Kasumi-1 (cell line): ENCODE measurements at places on chromosomes 12 and 14.

GRCh38 chr12:116434155-116435011 is 124.8 kb upstream of the MAP1LC3B2 start:
- peak; percentile 38 for DNase-seq

DNA sequence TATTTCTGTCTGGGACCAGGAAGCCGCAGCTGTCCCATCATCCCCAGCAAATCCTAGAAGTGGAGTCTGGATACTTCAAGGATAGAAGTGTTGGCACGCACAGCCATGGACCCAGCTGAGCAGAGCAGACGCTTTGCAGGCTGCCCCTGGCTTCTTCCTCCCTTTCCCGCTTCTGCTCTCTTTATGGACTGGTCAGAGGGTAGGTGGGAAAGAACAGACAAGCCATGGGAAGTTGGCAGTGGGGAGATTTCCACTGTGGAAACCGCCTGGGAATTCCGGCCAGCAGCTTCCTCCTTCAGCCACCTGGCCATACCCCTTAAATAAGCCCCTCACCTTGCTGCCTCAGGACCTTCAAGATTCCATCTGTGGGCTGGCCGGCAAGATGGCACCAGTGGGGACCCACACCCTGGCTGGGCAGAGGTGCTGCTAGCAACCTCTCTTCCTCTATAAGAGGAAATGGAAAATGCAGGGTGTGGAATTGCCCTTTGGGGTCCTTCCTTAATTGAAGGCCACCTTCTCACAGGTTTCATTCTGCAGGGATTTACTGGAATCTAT is 20.6 kb downstream of the OTUB2 start:
- no peak for DNase-seq

DNA sequence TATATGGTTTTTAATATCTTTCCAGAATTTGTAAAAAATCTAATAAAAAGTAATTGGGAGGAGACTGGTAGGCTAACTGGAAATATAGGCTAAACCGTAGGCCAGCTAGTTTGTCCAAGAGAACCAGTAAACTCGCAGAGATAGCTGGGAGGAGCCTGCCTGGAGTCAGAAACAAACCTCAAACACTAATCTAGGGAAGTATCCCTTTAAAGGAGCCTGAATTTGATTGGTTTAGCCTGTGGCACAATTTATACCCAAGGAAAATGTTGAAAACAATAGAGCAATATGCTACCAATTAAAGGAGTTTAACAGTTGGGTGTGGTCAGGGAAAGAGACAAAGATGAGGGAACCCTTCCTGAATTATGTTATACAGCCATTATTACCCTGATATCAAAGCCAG is 109.6 kb downstream of the EML5 start:
- DNase-seq: no peak

GRCh38 chr12:6914246-6914946 is at the start of gene ENO2:
TSS of gene ENO2 (plus strand) at chr12:6914580. CDS start at chr12:6915833, 1,253 bp downstream.
- DNase-seq: peak; percentile 8

DNA sequence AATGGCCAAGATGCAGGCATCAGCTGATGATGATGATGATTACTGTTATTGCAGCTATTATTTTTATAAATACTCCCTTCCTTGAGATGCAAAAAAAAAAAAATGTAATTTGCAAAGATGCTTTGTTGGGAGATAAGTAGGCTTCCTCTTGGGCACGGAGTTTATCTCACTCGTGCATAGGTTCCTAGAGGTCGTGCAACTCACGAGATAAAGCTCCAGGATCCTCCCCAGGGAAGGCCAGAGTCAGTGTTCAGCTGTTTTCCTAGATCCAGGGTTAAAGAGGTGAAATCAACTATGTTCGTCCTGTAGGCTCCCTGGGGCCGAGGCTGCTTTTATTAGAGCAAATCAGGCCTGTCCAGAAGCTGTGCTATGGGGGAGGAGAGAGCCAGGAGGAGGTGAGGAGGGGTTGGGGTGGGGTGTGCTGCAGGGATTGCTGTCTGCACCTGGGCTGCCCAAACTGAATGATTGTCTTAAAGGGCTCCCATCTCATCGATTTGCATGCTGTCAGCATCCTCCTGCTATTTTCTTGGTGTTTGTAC is 270.3 kb downstream of the NRXN3 start:
- DNase-seq: no peak

GRCh38 chr14:38705220-38705619 is 397.8 kb downstream of the SEC23A start:
- no peak for DNase-seq

GRCh38 chr12:106249411-106250135 is 1.8 kb upstream of the CKAP4 start:
- no peak for DNase-seq

DNA sequence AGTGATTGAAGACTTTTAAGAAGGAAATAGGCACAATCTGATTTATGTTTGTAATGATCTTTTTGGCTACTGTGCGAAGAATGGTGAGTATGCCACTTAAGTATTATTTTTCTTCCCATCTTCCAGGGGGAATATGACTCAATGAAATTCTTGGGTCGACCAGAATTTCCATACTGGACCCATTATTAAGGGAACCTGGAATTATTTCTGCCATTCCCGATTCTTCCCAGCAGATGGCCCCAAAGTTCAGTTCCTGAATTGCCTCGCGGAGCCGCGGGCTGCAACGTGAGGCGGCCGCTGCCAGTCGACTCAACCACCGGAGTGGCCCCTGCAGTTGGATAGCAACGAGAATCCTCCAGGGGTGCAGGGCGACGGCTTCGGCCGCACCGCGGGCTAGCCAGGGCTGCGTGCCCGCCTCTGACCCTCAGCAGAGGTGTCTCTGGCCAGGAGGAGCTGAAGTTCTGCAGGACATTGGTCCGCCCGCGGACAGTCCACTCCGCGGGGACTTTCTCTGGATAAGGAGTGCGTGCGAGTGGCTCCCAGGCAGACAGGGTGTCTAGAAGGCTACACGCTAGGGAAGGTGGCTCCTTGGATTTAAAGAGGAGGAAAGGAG is 628 bp upstream of the TSHR start:
- peak; percentile 66 for DNase-seq

DNA sequence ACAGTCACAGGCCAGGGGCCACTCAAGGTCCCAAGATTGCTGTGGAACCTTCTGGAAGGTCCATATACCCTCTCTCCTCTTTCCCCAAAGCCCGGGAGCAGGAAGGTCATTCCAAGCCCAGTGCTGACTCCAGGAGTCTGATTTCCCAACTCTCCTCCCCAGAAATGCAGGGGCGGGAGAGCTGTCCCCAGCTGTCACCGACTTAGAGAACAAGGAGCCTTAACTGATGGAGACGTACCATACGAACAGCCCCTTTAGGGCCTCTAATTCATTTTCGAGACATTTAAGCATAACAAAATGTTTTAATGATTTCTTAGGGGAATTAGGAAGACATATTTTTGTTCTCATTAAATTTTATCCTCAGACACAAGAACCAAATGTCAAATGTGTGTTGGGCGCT is 99.2 kb downstream of the PHETA1 start:
- no peak for DNase-seq

DNA sequence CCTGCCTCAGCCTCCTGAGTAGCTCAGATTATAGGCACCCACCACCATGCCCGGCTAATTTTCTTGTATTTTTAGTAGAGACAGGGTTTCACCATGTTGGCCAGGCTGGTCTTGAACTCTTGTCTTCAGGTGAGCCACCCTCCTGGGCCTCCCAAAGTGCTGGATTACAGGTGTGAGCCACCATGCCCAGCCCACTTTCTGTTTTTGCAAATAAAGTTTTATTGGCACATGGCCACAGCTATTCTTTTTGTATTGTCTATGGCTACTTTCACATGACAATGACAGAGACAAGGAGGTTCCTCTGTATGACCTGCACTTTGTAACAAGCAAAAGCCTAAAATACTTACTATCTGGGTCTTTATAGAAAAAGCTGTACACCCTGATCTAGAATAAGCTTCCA is 19.7 kb upstream of the DIABLO start:
- DNase-seq: no peak

GRCh38 chr12:42039176-42039575 is 105.5 kb downstream of the GXYLT1 start:
- no peak for DNase-seq

GRCh38 chr12:109737631-109738030 is 24.0 kb downstream of the FAM222A start:
- DNase-seq: no peak

DNA sequence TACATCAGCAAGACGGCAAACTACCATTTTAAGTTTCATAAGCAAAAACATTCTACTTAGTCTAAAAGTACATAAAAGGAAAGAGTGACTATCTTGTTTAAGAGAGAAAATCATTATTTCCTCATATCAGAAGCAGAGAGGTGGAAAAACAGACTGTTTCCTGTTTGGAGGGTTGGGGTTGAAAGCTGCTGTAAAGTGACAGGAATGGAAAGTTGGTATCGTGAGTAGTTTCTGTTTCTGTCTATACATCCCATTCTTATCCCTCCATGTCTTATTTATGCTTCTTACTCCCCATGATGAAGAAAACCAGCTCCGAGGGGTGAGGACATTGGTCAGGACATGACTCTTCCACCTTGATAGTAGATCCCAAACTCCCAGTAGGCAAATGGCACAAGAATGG is 216.5 kb downstream of the EGLN3 start:
- DNase-seq: no peak

- DNase-seq: no peak
These were observed 177.5 kb downstream of the PELI2 start for GRCh38 chr14:56295743-56296142.

GRCh38 chr14:38206689-38207376 is 871 bp upstream of the SSTR1 start:
- DNase-seq: no peak

DNA sequence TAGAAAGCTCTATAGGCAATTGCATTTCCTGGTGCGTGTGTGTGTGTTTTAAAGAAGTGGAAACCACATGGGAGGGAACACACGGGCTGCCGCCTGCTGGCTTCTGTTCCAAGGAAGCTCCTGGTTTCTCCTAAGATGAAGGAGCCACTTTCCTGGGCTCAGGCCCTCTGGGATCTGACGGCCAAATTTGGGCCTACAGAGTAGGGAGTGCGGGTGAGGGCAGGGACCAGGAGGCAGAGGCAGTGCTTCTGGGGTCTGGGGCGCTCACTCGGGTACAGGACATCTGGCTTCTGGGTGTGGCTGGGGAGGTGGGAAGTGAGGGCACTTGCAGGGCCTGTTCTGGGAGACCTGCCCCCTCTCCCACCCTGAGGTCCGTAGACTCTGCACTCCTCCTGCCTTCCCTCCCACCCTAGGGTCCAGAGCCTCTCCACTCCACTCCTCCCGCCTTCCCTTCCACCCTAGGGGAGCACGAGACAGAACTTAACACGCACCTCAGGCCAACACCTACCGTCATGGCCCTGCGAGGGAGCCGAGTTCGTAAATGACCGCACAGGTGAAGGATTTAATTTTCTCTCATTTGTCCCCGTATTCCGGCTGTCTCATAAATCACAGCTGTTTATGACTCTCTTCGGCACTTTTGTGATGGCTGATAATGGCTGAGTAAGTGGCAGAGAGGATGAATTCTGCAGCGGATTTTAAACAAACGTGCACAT is 127.7 kb downstream of the KIF26A start:
- DNase-seq: no peak

DNA sequence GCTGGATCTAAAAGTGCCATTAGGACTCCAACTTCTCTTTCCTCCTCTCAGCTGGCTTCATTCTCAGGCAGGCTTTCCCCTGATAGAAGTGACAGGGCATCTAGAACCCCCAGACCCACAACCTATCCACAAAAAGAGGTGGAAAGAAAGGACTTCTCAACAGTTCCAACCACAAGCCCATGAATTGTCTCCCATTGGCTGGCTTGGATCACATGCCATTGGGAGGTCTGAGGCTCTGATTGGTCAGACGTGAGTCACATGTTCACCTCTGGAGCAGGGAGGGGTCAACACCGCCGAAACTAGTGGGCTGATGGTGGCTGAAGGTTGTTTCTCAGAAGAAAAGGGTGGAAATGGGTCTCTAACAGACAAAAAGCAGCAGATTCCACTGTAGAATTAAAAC is 47.2 kb downstream of the DRAM1 start:
- no peak for DNase-seq

DNA sequence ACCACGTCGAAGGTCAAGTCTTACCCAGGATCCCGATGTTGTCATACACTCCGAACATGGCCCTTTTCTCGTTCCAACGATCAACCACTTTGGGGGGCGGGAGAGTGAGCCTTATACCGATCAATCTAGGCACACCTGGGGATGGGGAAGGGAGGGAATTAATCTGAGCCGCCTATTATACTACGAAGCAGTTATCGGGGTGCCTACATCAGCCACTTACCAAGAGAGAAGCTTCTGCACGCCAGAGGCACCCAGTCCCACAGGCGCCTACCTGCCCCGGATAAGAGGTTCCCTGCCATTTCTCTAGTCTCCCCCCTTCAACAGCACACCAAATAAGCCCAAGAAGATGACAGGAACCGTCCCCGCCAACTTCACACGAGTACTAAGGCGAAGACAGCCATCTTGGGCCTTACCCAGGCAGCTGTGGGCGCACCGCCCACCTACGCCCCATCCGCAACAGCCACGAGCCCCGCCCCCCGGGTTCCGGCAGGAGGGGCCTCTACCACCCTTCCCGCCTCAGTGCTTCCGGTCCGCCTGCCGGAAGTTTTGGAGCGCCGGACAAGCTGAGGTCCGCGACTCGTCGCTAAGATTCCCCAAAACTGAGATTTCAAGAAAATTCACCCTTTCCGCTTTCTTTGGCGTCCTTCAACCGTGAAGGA is at the start of gene MRPL51:
Gene MRPL51, minus strand, starts transcription at position 425 of the 659 bp plus-strand sequence. Its CDS starts 126 bp downstream, at position 299.
- DNase-seq: peak; percentile 73
